RPMI8226 (cell line): ENCODE measurements at places on chromosomes 2 and 18.

GRCh38 chr18:54254265-54254758 lies 15.0 kb upstream of the POLI start:
- DNase-seq: no peak

GRCh38 chr2:183505911-183506310 lies 381.7 kb downstream of the NUP35 start:
- DNase-seq: no peak

GRCh38 chr2:138787053-138787666 lies 7.0 kb upstream of the NXPH2 start:
- peak; percentile 15 for DNase-seq

- DNase-seq: no peak
Measured at GRCh38 chr2:85959185-85959584, 70.4 kb upstream of the ST3GAL5 start.

- no peak for DNase-seq
Measured at GRCh38 chr2:204590063-204590462, 44.8 kb downstream of the PARD3B start.

- no peak for DNase-seq
Measured at GRCh38 chr2:113133704-113134598, 6.6 kb downstream of the IL1RN start.

DNA sequence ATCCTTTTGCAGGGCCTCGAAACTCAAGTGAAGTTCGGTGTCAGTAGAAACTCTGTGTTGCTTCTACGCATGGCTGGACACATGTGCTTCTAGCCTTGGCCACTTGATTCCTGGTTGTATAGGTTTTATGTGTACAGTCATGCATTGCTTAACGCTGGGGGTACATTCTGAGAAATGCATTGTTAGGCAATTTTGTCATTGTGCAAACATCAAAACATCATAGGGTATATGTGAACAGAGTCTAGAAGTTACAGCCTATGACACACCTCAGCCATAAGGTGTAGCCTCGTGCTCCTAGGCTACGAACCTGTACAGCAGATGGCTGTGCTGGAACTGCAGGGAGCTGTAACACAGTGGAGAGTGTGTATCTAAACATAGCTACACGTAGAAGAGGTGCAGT lies 39.4 kb downstream of the TMEM18 start:
- no peak for DNase-seq

GRCh38 chr2:168336786-168337388 lies 89.5 kb upstream of the STK39 start:
- peak; percentile 71 for DNase-seq

DNA sequence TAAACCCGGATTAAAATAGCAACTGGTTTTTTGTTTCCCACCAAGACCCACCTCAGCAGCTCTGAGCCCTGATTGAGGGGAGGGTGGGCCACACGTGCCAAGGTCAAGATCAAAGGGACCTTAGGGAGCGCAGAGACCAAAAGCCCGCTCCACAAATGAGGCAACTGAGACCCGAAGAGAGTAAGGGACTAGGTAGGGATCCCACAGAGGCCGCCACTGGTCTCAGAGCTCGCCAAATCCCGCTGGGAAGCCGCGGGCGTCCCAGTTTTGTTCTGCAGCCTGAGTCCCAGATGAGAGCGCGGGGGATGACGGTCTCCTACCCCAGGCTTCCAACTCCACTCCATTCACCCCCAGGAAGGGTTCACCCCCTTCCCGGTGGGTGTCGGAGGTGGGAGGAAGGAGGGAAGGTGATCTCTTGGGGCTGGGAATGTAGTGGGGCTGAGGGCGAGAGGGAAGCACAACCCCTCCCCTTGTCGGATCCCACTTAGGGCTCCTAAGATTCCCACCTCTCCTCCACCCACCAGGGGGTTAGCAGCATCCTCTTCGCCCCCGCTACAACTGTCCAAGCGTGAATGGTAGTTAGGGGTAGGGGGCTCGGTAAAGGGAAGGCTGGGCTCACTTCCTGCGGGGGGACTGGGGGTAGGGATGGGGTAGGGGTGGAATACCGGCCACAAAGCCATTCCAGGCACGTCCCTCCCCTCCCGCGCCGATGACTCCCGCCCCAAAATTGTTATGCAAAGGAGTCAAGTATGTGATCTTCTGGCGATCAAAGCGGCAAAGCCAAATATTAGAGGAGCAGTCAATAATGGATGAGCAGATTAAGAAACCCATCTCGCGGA lies 7.3 kb upstream of the EN1 start:
- no peak for DNase-seq

DNA sequence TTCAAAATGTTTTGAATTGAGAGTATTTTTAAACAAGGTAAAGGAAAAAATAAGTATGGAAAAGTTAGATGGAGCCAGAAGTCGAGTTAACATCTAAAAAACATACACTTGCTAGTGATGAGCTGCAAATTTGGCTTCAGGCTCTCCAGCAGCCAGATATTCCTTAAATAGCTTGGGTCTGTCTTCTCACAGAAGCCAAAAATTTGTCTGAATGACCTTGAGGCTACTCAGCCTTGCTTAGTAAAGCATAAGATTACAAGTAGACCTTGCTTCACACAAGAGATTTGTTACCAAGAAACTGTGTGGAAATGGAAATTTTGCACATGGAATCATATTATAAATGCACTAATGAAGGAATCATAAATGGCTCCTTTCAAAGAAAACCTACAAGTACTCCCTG lies 40.8 kb upstream of the GRB14 start:
- no peak for DNase-seq

DNA sequence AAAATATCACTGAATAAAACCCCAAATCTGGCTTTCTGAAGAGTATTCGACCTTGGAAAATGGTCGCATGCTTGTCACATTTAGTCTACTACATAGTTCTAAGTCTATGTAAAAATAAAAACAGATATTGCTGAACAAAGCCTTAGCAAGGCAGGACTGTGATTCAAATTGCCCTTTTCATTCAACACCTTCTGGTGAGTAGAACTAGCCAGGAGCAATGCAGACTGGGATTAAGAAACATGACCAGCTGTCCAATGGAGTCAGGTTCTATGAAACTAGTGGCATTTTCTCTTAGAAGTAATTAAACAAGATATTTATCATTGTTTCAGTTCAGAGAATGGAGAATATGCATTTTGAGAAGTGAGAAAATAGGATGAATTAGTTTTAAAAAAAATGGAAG lies 1260.5 kb upstream of the ACVR2A start:
- no peak for DNase-seq

DNA sequence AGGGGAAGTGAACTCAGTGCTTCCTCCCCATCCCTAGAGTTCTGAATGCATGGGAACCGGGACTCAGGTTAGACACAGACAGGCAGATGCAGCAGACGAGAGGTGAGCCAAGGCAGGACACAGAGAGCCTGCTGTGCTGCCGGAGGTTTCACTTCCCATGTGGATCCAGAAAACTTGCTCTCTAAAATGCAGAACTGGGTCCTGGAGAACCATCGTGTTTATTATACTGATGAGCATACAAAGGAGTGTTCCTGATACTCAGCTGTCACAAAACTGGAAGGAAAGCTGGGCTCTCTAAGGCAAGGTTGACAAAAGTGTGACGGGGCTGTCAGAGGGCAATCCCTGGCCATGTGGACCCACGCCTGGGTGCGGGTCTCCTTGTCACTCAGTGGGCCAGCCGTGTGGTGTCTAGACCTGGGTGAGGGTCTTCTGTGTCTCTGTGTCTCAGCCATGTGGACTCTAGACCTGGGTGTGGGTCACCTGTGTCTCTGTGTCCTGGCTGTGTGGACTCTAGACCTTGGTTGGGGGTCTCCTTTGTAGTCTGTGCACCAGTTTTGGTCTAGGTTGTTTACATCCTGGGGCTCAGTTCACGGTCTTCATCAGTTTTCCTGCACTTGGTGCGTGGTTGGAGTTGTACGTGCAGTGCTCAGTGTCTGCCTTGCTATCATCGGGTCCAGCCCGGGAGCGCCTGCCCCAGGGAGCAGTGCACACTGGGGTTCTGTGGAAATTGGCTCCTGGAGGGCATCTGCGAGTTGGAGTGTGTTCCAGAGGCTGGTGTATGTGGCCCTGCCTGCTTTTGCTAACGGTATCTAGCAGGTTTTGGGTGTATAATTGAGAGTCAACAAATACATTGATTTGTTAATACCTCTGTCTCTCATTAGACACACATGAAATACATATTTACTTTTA lies 141.1 kb downstream of the ATP9B start:
- DNase-seq: no peak

DNA sequence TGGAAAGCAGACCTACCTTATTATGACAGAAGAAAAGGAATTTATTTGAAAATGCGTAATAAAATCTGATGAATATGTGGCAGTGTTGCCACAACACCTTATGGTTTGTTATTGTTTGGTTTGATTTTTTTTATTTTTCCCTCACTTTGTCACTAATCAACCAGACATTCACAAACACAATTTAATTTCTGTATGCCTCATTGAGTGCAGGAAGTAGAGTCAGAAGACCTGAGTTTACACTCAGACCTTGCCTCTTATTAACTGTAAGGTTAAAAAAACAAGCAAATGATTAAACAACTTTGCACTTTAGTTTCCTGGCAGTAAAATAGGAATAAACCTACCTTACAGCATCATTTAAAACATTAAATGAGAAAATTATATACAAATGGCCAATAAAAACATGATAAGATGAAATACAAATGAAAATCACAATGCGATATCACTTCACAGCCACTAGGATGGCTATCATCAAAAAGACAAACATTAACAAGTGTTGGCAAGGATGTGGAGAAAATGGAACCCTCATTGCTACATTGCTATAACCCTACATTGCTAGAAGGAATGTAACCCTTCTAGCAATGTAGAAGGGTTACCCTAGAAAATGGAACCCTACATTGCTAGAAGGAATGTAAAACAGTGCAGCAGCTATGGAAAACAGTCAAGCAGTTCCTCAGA lies 3.3 kb downstream of the SESTD1 start:
- no peak for DNase-seq

- DNase-seq: no peak
Measured at GRCh38 chr2:138272524-138273195, 228.9 kb upstream of the SPOPL start.

DNA sequence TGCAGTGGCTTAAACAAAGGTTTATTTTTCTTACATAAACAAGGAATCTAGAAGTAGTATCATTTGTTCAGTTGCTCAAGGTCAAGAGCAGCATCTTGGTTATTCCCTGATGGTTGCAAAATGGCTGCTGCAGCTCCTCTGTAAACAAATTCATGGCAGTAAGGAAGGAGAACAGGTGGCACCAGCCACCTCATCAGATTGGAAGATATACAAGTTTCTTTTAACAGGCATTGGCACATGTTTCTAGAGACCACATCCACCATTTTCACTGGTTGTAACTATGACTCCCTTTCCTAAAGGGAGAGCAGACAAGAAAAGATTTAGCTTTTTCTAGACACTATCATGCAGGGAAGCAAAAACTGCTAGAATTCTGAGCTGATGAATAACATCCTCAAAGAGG lies 46.3 kb downstream of the PKDCC start:
- no peak for DNase-seq

GRCh38 chr2:119301413-119301812 lies 65.2 kb downstream of the C2orf76 start:
- no peak for DNase-seq

- DNase-seq: no peak
Measured at GRCh38 chr18:71442731-71443141, 1101.4 kb downstream of the CBLN2 start.

DNA sequence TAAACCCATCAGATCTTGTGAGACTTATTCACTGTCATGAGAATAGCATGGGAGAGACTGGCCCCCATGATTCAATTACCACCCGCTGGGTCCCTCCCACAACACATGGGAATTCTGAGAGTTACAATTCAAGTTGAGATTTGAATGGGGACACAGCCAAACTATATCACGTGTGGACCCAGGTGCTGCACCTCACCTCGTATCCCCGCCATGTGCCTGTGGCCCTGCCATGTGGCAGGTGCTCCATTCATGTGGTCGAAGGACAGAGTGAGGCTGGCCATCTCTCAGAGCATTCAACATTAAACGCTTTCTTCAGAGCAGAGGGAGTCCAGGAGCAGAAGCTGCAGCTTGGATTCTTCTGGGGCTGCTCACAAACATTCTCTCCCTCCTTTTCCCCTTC lies 32.3 kb downstream of the MROH2A start:
- DNase-seq: no peak

DNA sequence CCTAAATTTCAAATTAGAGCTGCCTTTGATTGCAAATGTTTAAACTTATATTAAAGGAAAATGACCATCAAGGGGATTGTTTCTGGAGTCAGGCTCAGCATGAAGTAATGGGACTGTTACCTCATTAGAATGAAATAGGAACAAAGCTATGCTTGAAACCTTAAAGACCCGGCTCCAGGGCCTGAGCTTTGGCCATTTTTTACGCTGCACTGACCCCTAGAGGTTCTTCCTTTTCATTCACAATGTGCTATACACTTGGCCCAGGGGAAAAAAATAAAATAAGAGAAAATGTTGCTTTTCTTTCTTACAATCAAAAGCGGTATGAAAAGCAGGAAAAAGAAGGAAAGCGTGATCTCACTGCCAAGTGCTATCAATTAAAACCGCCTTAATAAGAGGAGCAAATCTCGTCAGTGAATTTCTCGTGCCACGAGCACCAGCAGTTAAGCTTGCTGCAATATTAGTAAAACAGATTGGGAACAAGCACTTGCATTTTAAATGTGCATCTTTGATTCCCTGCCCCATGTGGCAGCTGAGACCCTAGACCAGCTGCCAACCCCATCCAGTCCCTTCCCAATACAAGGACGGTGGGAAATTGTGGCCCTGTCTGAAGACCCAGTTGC lies 96.6 kb downstream of the MBD2 start:
- DNase-seq: peak; percentile 68

- DNase-seq: no peak
Measured at GRCh38 chr2:170227507-170227947, 49.6 kb downstream of the MYO3B start.

GRCh38 chr18:34837769-34838272 lies 127.7 kb downstream of the DTNA start:
- no peak for DNase-seq

- DNase-seq: no peak
Measured at GRCh38 chr18:22471546-22472131, 53.9 kb upstream of the CTAGE1 start.

- no peak for DNase-seq
Measured at GRCh38 chr18:45357686-45358470, 257.4 kb upstream of the SLC14A2 start.

- DNase-seq: no peak
Measured at GRCh38 chr2:159859583-159859982, 61.6 kb upstream of the CD302 start.

GRCh38 chr2:68992933-68993332 lies 18.5 kb downstream of the GKN1 start:
- no peak for DNase-seq

GRCh38 chr2:165539985-165540384 lies 70.5 kb downstream of the CSRNP3 start:
- DNase-seq: no peak

GRCh38 chr18:55753643-55754263 lies 165.8 kb upstream of the TCF4 start:
- no peak for DNase-seq
